ENCODE measurements at places on chromosomes 13 and 19.
A peak's percentile ranks its signal among the peaks of the same experiment; 100 is the strongest.

- peak; percentile 56 for DNase-seq
Measured at GRCh38 chr19:55251341-55252081, 7.3 kb downstream of the PPP6R1 start.

DNA sequence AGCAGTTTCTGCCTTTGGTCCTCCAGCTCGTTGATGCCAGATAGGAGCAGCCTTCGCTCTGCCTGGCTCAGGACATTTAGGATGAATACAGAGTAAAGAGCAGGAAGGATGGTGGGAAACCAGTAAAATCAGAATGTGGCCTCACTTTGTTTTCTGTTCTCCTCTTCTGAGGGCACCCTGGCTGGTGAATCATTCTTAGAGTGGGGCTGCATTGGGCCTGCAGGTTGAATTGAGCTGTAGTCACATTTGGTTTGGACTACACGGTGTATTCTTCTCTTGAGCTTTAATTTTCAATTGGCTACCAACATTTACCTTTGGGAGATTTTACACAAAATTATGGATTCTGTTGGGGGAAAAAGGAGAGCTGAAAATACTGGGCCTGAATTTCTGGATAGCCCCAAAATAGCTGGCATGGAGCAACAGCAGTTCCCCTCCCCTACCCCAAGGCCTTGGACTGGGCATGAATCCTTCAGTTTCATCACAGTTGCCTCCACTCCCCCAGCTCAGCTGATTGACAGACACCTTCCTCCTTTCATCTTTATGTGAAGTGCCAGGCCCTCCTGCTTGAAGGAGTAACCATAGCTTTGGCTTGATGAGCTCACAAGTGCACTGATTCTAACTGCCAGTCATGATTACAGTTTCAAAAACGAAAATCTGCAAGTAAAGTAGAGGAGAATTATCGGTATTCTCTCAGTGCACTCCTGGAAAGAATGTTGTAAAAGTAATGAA lies 24.3 kb downstream of the ERCC5 start:
- no peak for DNase-seq

- no peak for DNase-seq
Measured at GRCh38 chr13:84672616-84673015, 790.3 kb upstream of the SLITRK1 start.

GRCh38 chr13:25733696-25734435 lies 317.9 kb downstream of the SHISA2 start:
- no peak for DNase-seq

DNA sequence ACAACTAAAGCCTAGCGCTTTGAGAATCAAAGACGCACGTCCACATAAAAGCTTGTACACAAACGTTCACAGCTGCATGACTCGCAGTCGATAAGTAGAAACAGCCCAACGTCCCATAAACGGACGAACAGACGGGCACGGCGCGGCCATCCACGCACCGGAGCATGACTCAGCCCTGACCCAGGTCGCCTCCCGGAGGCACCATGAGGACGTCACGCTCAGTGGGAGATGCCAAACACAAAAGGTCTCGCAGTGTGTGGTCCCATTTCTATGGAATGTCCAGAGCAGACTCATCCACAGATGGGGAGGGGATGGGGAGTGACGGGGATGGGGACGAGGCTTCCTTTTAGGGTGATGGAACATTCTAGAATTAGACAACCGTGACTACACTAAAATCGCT lies 9.4 kb downstream of the POLRMT start:
- DNase-seq = no peak

DNA sequence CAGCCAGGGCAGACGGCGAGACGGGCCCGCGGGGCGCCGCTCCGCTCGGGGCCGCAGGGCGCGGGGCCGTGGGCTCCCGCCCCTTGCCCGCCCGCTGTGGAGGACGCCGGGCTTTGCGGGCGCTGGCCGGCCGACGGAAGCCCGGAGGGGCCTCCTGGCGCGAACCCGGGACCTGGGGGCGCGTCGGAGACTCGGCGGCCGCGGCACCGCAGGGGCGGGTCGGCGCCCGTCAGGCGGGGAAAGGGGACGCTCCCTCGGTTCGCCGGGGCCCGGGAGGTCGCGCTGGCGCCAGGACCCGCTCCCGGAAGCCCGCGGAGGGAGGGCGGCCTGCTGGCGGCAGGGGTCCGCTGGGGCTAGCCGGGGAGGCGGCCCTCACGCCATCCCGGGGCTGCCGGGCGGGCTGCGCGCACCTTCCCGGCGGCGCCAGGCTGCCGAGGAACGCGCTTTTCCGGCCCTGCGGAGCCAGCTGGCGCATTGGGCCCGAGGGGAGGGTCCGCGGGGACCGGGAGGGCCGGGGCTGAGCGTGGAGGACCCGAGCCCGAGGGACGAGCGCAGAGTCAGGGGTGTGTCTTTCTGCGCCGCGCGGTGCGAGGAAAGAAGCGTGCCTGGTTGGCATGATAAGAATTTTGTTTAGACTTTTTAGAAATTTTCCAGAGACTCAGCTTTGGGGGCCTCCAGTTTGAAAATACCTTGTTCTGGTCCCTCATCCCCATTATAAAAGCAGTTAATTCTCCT lies 511 bp downstream of the GARRE1 start:
- peak; percentile 56 for DNase-seq

DNA sequence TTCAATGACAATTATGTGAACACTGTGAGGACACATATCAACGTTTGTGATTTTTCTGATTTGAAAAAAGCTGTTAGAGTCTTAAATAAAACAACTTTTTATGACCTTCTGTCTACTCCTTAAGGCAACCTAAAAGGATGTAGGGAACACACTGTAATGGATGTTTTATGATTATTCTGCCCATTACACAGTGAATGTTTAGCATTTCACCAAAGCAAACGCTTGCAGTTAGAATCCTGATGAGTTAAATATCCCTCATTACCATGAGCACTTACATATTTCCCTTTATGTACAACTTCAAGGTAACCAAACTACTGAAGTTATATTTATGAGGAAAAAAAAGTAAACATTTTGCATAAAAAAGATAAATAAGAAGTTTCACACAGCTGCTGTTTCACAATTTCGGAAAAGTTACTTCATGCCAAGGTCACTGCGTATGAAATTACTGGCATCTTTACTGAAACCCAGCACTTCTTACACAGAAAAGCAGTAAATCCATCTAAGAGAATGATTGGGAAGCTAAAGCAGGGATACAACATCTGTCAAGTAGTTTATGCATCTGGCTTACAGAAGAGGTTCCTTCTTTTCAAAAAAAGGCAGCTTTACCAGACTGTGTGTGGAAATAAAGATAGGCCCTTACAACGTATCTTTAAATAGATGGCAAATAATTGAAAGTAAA lies 733.7 kb upstream of the ATXN8OS start:
- DNase-seq = no peak

DNA sequence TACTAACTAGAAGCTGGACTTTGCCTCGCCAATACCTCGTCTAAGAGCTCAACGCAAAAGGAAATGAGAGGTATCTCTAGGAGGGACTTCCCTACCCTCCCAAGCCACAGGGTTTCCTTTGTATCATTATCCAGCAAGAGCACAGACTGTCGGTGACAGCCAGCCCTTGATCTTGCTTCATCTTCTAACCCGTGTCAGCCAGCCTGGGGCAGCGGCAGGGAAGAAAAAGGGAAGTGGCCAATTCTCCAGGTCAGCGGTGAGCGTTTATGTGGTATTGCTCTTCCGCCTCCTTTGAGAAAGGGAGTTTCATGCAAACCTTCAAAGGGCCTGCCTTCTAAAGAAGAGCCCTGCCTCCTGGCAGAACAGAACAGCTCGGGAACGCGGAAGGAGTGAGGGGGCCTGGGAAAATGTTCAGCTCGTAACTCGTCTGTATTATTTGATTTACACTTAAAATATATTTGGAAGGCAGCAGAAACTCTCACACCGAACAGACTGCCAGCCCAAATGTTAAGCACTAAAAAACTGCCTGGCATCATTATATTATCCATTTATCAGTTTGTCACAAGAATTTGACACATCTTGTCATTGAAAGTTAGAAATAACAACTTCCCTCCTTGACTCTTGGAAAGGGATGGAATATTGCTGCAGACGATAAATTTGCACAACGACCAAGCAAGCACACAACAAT lies 41.8 kb downstream of the EFNB2 start:
- no peak for DNase-seq

- DNase-seq = no peak
Measured at GRCh38 chr13:38093425-38093824, 223.9 kb upstream of the TRPC4 start.

- DNase-seq = no peak
Measured at GRCh38 chr13:66689628-66690027, 540.5 kb downstream of the PCDH9 start.

DNA sequence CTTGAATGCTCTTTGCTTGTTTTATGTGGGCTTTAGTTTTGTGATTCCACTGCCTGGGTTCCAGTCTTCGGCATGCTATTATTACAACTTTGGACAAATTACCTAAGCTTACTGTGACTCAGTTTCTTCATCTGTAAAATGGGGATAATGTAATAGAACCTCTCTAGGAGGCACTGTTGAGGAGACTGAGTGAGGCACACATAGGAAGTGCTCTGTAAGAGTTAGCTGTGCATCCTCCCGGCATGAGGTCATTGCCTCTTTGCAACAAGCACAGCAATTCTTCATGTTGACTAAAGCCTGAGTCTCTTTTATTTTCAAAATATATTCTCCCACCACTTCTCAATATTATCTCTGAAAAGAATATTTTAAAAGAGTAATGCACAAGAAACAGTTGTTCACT lies 227.4 kb downstream of the DLEU7 start:
- DNase-seq = no peak

DNA sequence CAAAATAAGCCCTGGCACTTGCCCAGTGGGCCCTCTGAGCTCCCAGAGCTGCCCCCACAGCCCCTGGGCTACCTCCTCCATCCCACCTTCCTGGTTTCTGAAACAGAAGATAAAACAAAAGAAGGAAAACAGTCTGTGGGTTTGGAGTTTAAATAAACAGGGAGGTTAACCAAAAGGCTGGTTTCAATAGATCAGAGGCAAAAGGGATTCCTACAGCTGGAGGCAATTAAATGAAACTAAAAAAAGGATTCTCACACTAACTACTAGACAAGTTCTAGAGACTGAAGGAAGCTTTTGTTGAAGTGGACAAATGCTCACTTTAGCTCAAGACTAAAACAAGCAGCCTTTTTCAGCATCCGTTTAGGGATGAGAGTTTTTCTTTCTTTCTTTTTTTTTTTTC lies 569.8 kb downstream of the FGF9 start:
- DNase-seq = no peak

- peak; percentile 58 for DNase-seq
Measured at GRCh38 chr19:18607226-18608101, 865 bp upstream of the CRLF1 start.

DNA sequence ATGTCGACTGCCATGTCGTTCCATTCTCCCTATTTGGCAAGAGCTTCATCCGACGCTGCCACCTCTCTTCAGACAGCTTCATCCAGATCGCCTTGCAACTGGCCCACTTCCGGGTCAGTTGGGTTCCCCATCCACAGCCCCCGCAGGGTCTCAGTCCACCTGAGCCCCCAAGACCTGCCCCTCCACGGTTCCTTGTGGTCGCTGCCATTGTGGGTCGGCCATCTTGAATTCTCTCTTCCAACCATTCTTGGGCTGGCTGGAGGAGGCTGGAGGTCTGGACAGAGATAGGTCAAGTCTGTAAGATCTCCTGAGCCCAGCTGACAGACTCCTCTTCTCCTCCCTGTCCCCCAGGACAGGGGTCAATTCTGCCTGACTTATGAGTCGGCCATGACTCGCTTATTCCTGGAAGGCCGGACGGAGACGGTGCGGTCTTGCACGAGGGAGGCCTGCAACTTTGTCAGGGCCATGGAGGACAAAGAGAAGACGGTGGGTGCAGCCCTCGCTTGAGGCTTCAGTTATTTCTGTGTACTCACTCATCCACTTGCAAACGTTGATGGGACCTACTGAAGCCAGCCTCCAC lies 19.5 kb downstream of the CPT1C start:
- DNase-seq = no peak

GRCh38 chr13:43002021-43002420 lies 10.0 kb upstream of the EPSTI1 start:
- DNase-seq = no peak

DNA sequence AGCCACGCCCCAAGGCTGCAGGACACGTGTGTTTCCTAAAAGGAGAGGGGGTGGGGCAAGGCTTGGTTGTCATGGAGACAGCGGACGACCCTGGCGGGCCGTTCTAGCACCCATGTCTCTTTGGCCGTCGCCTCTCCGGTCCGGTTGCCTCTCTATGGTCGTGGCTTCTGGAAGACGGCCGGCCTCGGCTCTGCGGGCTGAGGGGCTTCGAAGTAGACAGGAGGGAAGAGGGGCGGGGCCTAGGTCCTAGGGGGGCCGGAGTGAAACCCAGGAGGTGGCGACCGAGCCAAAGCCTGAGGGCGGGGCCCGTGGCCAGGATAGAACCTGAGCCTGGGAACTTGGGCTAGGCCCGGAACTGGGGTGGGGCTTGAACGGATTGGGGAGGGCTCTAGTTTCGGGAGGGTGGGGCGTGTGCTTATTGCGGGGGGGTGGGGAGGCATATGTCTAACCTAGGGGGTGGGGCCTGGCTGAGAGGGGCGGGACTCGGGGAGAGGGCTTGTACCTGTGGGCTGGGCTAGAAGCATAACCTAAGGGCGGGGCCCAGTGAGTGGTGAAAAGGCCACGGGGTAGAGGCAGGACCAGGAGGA lies 750 bp upstream of the SLC27A1 start:
- peak; percentile 92 for DNase-seq

DNA sequence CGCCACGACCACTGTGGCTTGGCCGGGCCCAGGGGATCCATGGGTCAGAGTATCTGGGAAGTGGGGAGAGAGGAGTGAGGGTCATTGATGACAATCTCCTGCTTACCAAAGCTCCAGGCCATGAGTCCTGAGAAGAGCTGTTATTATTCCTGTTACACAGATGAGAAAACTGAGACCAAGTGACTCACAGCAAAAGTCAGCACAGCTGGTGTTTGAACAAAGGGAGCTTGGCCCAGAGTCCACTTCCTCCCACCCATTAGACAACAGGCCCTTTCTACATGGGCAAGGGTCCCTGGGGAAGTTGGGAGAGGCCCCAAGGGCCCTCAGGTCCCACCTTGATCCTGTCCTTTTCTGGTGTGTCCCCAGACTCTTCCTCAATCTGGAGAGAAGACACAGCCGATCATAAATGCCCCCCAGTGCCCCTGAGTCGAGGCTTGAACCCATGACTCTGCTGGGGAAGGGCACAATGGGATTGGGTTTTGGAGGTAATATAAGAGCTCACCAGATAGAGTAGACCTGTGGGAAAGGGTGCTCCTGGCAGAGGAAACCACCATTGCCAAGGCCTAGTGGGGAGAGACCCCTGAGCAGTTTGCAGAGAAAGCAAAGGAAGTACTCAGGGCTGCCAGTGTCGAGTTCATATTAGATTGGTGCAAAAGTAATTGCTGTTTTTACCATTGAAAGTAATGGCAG lies 6.8 kb downstream of the FUT6 start:
- no peak for DNase-seq

- peak; percentile 37 for DNase-seq
Measured at GRCh38 chr19:55173714-55174409, 6.2 kb downstream of the SYT5 start.
